Putamen (tissue), 1 donor: ENCODE measurements at places on chromosomes 12 and 14.

DNA sequence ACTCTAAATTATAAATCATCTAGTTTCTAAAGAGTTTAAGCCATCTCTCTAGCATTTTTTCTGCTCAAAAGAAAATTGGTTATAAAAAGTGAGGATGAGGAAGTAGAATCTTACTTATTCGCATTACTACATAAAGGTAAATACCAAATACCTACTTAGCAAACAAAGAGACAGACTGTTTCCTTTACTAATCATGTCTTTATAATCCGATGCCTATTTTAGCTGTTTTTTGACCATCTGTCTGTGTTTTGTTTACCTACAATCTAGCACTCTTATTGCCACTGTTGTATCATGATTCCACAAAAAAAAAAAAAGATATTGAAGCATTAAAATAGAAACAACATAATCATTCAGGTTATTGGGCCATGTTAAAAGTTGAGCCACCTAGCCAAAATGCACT, 396.2 kb downstream of the PAWR start:
- no peak for DNase-seq

DNA sequence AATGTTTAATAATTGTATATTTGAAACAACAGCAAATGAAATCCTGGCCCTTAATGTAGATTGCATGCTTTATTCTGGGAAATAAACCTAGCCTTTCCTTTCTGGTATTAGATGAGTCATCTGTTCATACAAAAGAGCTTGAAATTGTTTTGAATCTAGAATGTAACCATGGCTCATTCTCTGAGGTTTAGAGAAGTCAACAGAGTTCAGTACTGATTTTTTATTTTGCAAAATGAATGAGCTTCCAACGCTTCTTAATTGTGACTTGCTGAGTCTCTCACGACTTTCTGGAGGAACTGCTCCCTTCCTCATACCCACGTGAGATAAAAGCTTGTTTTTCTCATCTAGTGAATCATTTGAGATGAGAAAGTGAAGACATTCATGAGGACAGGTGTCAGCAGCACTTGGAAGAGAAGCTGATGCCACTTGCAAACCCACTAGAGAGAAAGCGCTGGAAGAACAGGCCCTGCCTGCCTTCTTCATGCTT, 509.6 kb downstream of the VRK1 start:
- peak; percentile 68 for DNase-seq

DNA sequence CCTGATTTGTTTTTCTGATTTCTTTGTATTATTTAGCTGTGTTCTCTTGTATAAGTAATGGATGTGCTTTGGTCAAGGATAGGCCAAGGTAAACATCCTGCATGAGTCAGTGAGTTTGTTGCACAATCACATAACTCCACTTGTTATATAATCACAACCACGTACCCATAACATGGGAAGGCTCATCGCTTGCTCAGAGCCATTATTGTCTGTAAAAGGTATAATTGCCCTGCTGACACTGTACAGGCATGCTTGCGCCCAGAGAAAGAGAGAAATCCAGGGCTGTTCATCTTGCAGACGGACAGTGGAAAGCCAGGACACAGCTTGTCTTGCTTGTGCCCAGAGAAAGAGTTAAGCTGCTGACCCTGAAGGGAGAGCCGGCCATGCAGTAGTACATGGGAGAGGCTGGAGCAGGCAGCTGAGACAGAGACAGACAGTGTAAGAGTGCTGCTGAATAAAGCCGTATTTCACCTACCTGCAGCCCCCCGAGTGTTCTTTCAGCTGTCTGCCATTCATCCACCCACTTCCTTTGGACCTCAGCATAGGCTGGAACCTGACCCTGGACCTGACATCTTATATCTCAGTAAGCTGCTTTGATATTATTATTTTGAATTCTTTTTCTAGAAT, 174.7 kb upstream of the DAAM1 start:
- no peak for DNase-seq

DNA sequence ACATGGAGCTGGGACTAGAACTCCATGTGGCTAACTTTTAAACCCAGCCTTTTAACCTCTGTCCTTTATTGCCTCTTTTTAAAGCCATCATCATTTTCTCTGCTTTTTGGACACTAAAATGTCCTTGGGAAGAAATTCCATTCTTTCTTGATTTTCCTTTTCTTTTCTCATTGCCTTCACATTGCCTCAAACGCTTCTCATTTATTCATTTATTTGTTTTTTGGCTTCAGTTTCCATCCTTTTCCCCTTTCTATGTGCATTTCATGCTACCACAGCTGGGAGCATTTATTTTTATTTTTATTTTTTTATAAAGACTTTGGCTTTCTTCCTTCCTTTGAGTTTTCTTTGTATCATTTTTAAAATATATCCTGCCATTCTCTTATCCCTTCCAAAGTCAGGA, 212.2 kb downstream of the DACT1 start:
- DNase-seq: no peak

- no peak for DNase-seq
These were observed 975 bp upstream of the RTL1 start for GRCh38 chr14:100904307-100905087.

- no peak for DNase-seq
These were observed 2.6 kb downstream of the TESC start for GRCh38 chr12:117096501-117097042.

- no peak for DNase-seq
These were observed 1.5 kb downstream of the MAP4K5 start for GRCh38 chr14:50530794-50531365.

- DNase-seq: no peak
These were observed 86.6 kb downstream of the CDK17 start for GRCh38 chr12:96313606-96314005.

DNA sequence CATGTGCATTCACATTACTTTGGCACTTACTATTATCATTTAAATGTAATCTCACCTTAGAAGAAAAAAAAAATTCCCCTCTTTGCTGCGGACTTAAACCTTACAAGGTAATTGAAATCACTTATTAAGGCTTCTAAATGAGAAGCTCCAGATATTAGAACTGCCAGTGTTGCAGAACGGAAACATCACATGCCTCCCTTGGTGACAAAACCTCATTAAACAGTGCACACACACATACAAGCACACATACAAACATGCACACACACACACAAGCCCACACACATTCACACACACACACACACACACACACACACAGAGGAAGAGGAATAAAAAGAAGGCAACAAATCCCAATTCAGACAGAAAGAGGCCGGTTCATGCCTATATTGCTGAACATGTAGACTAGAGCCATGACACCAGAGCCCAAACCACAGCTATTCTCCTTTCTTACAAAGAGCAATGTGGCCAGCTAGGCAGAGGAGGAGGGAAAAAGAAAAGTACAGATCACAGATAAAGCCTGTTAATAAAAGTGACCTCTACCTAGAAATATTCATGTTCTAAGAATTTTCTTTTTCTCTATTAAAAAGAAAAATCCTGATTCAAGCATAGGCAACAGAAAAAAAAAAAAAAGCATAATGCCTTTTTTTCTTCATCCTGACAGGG, 405.2 kb upstream of the FLRT2 start:
- no peak for DNase-seq

DNA sequence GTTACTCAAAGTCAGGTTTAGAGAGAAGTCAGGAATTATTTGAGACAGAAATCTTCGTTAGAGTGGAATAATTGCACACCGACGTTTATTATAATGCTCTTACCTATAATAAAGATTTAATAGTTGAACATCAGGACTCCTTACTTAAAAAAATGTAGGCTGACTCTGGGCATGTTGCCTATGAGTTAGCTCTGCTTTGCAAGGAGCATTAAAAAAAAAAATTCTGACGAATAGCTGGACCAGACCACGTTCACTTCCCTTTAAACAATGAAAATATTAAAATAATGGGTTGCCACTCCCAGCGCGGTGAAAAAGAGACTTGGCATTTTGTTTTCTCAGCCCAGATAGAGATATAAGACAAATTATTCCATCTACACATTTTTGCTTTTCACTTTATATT, 574 bp upstream of the FANCM start:
- DNase-seq: no peak

- no peak for DNase-seq
These were observed 127.3 kb downstream of the ATP23 start for GRCh38 chr12:58068706-58069105.

GRCh38 chr12:15545334-15545733, 223.0 kb downstream of the PTPRO start:
- DNase-seq: no peak

DNA sequence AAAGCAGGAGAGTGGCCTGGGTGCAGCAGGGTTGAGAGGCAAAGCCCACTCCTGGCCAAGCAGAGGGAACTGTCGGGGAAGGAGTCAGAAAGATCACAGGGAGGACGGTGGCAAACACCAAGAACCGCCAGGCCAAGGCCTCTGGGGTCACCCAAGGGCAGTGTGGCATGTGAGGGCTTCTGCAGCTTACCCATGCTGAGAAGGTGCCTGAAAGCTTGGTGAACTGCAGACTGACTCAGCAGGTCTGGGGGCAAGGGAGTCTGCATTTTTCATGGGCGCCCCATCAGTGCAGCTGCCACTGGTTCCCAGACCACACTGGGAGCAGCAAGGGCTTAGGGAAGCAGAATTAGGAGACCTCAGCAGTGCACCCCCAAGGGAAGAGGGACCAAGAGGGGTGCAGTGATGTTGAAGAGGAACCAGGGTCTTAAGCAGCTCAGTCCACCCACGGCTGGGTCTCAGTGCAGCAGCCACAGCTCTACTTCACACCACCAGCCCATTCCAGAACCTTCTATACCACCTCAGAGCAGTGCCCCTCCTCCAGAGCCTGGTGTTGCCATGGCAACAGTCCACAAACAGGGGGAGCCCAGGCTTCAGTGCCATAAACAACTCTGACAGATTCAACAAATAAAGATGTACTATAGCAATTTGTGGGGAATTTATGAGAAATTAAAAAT, 59.4 kb downstream of the ITPK1 start:
- no peak for DNase-seq

DNA sequence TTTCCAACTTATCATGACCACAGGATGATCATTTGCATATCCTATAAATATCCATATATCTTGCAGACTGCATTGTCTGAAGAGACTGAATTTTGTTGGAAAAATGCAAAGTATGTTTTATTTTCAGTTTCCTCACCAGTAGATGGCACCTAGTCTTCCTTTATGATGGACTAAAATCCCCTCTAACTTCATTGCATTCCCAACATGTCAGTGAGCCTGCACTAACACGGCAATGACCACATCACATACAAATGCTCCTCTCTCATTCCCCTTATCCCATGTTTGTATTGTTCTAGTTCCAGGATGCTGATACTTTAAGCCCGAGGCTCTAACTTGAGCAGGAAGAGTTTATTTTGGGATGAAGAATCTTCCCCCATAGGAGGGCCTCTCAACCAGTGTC, 24.7 kb upstream of the MYBPC1 start:
- DNase-seq: no peak

DNA sequence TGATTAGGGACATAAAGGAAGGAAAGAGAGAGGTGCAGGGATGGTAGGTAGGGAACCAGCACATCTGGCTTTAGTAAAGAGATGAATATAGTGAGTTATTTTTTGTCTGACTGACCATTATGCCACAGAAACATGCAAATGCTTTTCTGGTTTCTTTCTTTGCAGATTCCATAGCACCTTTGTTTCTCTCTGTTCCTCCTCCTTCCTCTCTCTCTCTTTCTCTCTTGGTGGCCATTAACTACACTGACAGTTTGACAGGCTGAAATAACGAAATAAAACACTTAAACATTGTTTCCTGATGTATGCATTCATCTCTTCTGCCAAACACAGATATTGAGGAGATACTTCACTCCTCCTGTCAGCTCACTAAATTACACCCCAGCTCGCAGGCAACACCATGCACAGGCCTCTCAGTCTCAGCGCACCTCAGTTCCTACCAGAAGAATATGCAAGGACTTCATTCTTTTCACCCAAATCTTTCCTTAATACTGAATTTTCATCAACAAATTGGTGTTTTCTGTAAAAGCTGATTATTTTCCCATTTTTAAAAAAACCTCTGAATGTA, 406.9 kb upstream of the SOX5 start:
- no peak for DNase-seq

DNA sequence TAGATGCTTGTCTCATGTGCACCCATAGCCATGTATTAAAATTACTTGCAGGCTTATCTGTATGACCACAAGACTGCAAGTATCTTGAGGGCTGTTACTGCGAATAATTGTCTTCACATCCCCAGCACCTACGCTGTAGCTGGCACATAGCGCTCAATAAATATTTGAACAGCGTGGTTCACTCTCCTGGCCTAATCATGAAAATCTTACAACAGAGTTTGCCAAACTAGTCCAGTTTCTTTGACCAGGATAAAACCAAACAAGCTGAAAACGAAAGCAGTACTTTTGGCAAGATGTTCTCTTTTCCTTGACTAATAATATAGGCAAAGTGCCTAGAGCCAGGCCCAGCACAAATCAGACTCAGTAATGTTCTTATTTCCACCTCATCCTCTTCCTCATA, 106.7 kb downstream of the RPS29 start:
- DNase-seq: no peak

- DNase-seq: no peak
These were observed 198.0 kb downstream of the CACNA1C start for GRCh38 chr12:2250797-2251196.

GRCh38 chr14:78593949-78594348, 423.8 kb downstream of the NRXN3 start:
- peak; percentile 55 for DNase-seq

DNA sequence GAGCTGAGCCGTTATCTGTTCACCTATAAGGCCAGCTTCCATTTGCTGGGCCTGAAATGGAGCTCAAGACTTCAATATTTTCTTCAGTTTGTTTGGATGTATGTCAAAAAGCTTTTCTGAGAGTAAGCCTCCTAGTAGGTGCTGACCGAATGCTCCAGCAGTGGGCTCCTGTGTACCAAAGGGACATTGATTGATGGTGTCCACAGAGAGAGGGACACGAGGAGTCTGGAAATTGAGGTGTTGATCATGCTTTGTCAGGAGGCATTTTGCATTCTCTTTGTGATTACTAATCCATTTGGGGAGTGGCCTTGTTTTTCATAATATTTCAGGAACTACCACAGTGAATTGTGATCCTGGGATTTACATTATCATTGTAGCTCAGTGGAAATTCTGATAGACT, 107.7 kb upstream of the SLC38A2 start:
- DNase-seq: no peak

DNA sequence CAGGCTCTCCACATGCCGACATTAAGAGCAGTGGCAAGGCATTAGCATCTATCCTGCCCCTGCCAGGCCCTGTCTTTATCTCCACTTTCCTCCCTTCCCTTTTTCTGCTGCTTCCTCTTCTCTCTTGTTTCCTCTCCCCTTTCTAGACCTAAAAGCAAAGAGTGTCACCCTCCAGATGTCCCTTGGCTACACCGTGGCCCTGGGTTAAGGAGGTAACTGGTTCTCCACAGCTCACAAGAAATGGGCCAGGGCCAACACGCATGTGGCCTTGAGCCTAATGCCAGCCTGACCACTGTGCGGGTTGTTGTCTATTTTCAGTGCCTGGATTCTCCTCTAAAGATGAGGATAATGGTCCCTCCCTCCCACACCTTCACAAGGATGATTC, 41.7 kb upstream of the DDX11 start:
- no peak for DNase-seq

DNA sequence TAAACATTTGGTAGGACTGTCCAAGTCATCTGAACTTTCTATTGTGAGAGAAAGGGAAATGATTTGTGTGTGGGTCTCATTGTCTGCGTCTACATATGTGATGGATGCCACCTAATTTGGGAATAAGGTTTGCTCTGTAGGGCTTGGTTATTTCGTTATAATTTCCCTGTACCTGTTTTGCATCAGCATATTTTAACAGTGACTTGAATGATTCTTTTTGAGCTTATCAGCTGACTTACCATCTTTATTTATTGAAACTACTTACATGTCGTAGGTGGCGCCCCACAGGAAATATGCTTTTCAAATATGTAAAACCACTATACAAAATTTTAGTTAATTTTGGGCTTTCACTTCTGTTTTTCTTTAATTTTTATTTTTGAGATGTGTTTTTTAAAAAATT, 56.5 kb upstream of the BCAT1 start:
- DNase-seq: no peak

GRCh38 chr14:92122761-92123160, 992 bp downstream of the CPSF2 start:
- DNase-seq: no peak
